ENCODE measurements at places on chromosomes 1 and 21. TPM values are rescaled to one million over a fixed set of nuclear protein-coding genes. Genes with fewer than 3 reads are reported as not detected.

The C1orf226 gene
- 2.7 TPM for total RNA-seq

DNA sequence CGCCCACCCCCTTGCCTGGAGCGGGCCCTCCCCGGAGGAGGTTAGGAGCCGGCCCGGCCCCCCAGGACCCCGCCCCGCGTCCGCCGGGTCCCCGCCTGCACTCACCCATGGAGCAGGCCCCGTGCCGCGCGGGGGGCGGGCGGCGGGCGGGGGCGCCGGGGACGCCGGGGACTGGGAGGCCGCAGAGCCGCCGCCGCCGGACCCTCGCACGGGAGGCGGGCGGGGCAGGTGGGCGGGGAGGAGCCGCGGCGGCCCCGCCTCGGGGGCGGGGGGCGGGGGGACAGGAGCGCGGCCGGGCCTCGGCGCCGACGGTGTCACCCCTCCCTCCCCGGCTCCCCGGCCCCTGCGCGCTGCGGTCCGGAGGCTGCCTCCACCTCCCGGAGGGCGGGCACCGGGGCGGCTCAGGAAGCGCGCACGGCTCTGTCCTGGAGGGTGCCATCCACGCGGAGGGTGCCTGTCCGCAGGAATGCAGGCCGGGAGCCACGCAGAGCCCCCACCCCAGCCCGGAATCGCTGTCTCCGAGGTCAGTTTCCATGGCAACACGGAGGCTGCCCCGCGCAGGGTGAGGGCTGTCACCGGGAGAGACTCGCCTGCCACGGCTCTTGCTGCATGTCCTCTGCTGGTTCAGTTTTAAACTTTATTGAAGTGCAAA lies 5.9 kb upstream of the PLEKHG5 start:
- H3K4me3 ChIP-seq = peak overlapping the region; percentile 83
- H3K27ac ChIP-seq = peak overlapping the region; percentile 62
- no peaks in the 10 kb centered on the region for H3K36me3 ChIP-seq
- no peak for DNase-seq
- peaks cover 26% of the 10 kb centered on the region for H3K4me1 ChIP-seq
- no peaks in the 10 kb centered on the region for H3K27me3 ChIP-seq

GRCh38 chr1:234745844-234746797 lies 136.1 kb upstream of the IRF2BP2 start:
- no peak overlapping the region for H3K4me3 ChIP-seq
- H3K36me3 ChIP-seq = no peaks in the 10 kb centered on the region
- H3K4me1 ChIP-seq = peaks cover 9% of the 10 kb centered on the region
- no peaks in the 10 kb centered on the region for H3K27me3 ChIP-seq
- no peak overlapping the region for H3K27ac ChIP-seq

GRCh38 chr1:235917267-235917811 lies 50.6 kb upstream of the LYST start:
- no peaks in the 10 kb centered on the region for H3K36me3 ChIP-seq
- H3K4me1 ChIP-seq = peaks cover 50% of the 10 kb centered on the region
- no peak overlapping the region for H3K4me3 ChIP-seq
- DNase-seq = peak; percentile 99
- no peaks in the 10 kb centered on the region for H3K27me3 ChIP-seq
- H3K27ac ChIP-seq = peak overlapping the region; percentile 96

The TRIM33 gene
- total RNA-seq = 35.8 TPM

The KLHDC9 gene
- 9.3 TPM for total RNA-seq

The PRPF38B gene
- total RNA-seq = 27.0 TPM

DNA sequence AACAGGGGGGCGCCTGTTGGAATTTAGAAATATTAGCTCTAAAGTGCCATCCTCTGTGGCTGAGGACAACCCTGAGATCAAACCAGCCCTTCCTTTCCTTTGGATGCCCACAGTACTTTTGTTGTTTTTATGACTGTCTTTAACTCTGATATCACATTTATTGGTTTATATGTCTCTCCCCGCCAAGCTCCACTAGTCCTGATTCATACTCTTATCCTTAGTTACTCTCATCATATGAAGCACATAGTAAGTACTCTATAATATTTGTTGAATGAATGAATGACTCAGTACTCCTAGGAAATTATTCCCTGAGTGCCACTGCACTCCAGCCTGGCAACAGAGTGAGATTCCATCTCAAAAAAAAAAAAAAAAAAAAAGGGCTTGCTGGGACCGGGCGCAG lies 22.6 kb upstream of the NRDC start:
- no peaks in the 10 kb centered on the region for H3K36me3 ChIP-seq
- no peaks in the 10 kb centered on the region for H3K4me1 ChIP-seq
- H3K4me3 ChIP-seq = no peak overlapping the region

- no peak overlapping the region for H3K27ac ChIP-seq
- no peak overlapping the region for H3K4me3 ChIP-seq
- no peaks in the 10 kb centered on the region for H3K36me3 ChIP-seq
- no peaks in the 10 kb centered on the region for H3K27me3 ChIP-seq
Observed at GRCh38 chr1:78919150-78919549, 87.4 kb downstream of the ADGRL4 start.

The SLC26A9 gene
- total RNA-seq = 0.74 TPM

The ZSCAN20 gene
- 4.4 TPM for total RNA-seq

- H3K27ac ChIP-seq = no peak overlapping the region
- H3K27me3 ChIP-seq = no peaks in the 10 kb centered on the region
- no peak overlapping the region for H3K4me3 ChIP-seq
- no peaks in the 10 kb centered on the region for H3K4me1 ChIP-seq
Observed at GRCh38 chr21:34055615-34056014, 17.8 kb upstream of the MRPS6 start.

DNA sequence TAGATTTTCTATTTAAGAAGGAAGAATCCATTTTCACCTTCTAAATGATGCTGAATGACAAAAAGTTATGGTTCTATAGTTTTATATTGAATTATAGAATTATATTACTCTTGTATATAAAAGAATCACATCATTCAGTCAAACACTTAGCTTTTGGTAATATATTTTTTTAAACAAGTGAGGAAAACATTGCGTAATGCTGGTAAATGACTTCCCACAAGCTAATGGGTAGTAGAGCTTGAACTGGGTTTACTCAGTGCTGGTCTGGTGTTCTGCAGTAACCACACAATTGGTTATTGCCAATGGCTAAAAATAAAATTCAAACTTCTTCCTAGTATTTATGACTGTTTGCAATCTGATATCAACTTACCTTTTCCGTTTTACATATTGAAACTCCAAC lies 10.6 kb upstream of the GIPC2 start:
- no peaks in the 10 kb centered on the region for H3K27me3 ChIP-seq
- H3K27ac ChIP-seq = no peak overlapping the region
- no peak overlapping the region for H3K4me3 ChIP-seq
- no peaks in the 10 kb centered on the region for H3K4me1 ChIP-seq
- no peaks in the 10 kb centered on the region for H3K36me3 ChIP-seq

The NUDT4B gene
- total RNA-seq = not detected

- no peak overlapping the region for H3K27ac ChIP-seq
- DNase-seq = no peak
- H3K27me3 ChIP-seq = no peaks in the 10 kb centered on the region
Observed at GRCh38 chr1:202085682-202086373, 36.9 kb upstream of the GPR37L1 start.

The CLDN17 gene
- 2.2 TPM for total RNA-seq

GRCh38 chr1:20717452-20718342 lies at the start of gene KIF17:
Gene KIF17, minus strand, starts transcription at chr1:20718007. Its CDS starts 301 bp downstream, at chr1:20717706.
- DNase-seq = no peak
- H3K36me3 ChIP-seq = no peaks in the 10 kb centered on the region
- H3K27me3 ChIP-seq = no peaks in the 10 kb centered on the region
- H3K27ac ChIP-seq = no peak within 1 kb of the TSS
- peak within 1 kb of the TSS; percentile 65 for H3K4me3 ChIP-seq
- H3K4me1 ChIP-seq = no peaks in the 10 kb centered on the region

DNA sequence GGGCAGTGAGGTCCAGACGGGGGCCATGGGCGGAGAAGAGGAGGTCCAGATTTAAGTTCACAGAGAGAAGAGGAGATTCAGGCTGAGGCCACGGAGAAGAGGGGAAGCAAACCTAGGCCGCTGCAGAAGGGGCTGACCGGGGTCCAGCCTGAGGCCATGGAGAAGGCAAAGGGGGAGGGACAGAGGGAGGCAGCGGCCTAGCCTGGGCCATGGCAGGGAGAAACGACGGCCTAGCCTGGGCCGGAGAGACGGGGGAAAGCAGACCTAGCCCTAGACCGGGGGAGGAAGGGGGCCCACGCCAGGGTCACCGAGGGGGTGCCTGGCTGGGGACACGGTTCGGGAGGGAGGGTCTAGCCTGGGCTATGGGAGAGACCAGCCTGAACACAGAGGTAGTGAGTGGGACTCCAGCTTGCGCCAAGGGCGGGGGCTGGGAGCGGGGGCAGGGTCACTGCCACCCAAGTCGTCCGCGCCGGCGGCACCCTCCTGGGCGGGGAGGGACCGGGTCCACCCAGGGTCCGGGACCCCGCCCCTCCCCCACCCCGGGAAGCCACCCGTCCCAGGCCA lies 459 bp downstream of the CAPZB start:
- no peaks in the 10 kb centered on the region for H3K27me3 ChIP-seq
- H3K36me3 ChIP-seq = no peaks in the 10 kb centered on the region
- H3K27ac ChIP-seq = peak overlapping the region; percentile 94

The GCSAML gene
- not detected for total RNA-seq

- no peak overlapping the region for H3K4me3 ChIP-seq
- DNase-seq = peak; percentile 28
- H3K27me3 ChIP-seq = no peaks in the 10 kb centered on the region
- H3K27ac ChIP-seq = no peak overlapping the region
- no peaks in the 10 kb centered on the region for H3K36me3 ChIP-seq
Observed at GRCh38 chr1:41578712-41579335, 94.3 kb upstream of the EDN2 start.

DNA sequence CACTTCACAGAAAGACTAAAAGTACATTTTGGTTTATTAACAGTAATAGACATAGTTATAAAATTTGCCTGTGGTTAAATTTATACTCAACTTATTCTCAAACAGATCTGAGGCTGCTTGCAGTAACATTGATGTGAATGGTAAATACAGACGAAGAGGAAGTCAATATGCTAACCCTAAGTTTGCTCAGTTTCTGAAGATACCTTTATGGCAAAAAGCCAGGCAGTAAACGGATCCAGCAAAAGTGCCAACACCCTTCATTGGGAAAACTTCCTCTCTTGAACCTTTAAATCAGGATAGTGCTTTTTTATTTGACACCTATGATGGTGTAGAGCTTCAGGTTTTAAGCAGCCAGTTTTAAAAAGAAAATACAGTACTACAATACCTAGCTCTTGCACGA lies 16.6 kb upstream of the CCDC181 start:
- H3K4me3 ChIP-seq = no peak overlapping the region
- no peaks in the 10 kb centered on the region for H3K4me1 ChIP-seq
- no peak overlapping the region for H3K27ac ChIP-seq
- DNase-seq = no peak

GRCh38 chr1:58288624-58289142 lies 257.8 kb downstream of the OMA1 start:
- no peak overlapping the region for H3K27ac ChIP-seq
- H3K4me3 ChIP-seq = no peak overlapping the region
- H3K36me3 ChIP-seq = no peaks in the 10 kb centered on the region
- DNase-seq = no peak

DNA sequence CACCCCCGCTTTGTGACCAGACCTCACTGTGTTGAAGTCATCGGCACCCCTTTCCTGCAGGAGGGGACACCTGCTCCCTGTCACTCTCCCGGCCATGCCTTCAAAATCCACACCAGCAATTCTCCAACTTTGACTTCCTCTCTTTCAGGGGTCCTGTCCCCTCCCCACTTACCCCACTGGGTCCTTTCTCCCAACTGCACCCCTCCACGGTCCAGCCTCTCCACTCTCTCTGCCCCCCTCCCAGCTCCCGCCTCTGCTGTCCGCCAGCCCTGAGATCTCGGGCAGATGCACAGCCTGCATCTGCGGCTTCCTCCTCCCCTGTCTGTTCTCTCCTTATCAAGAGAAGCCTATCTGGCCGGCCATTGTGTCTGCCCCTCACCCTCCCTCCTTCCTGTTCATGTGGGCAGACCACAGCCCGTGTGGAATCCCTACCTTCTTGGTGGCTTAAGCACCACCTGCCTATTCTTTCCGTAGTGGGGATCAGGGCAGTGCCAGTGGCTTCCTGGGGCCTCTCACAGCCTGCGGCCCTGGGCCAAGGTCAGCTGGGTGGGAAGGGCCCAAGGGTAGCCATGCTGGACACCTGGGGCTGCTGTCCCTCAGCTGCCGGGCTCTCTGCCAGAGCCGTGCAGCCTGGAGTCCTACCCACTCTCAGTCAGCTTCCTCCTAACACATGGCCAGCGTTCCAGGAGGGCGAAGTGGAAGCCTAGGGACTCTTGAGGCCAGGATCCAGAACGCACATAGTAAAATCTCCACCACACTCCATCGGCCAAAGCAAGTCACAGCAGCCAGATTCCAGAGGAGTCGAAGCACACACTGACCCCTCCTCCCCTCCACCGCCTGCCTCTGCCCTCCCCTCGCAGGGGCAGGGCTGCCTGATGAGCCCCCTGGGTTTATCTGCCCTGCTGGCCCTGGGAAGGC lies 5.1 kb upstream of the HES4 start:
- no peaks in the 10 kb centered on the region for H3K27me3 ChIP-seq
- H3K27ac ChIP-seq = peak overlapping the region; percentile 33
- H3K36me3 ChIP-seq = no peaks in the 10 kb centered on the region
- no peak overlapping the region for H3K4me3 ChIP-seq
- peaks cover 44% of the 10 kb centered on the region for H3K4me1 ChIP-seq

The TMEM240 gene
- total RNA-seq = 3.9 TPM

- no peaks in the 10 kb centered on the region for H3K36me3 ChIP-seq
- no peak for DNase-seq
- no peaks in the 10 kb centered on the region for H3K27me3 ChIP-seq
- no peaks in the 10 kb centered on the region for H3K4me1 ChIP-seq
Observed at GRCh38 chr1:248098529-248098928, 3.5 kb downstream of the OR2L13 start.

The OR2T29 gene
- not detected for total RNA-seq

GRCh38 chr1:183070923-183071618 lies 47.9 kb downstream of the LAMC1 start:
- H3K36me3 ChIP-seq = no peaks in the 10 kb centered on the region
- no peak for DNase-seq
- H3K4me3 ChIP-seq = no peak overlapping the region
- no peak overlapping the region for H3K27ac ChIP-seq

GRCh38 chr1:241834733-241835377 lies 13.1 kb upstream of the EXO1 start:
- no peak for DNase-seq
- H3K4me1 ChIP-seq = no peaks in the 10 kb centered on the region
- no peak overlapping the region for H3K4me3 ChIP-seq
- H3K27me3 ChIP-seq = no peaks in the 10 kb centered on the region
- no peak overlapping the region for H3K27ac ChIP-seq
- no peaks in the 10 kb centered on the region for H3K36me3 ChIP-seq

The SELL gene
- total RNA-seq = not detected

GRCh38 chr1:96815914-96816313 lies 94.3 kb downstream of the PTBP2 start:
- H3K4me1 ChIP-seq = no peaks in the 10 kb centered on the region
- peaks cover 17% of the 10 kb centered on the region for H3K36me3 ChIP-seq
- no peaks in the 10 kb centered on the region for H3K27me3 ChIP-seq

The MX1 gene
- total RNA-seq = 16.7 TPM

The SH2D1B gene
- total RNA-seq = not detected

The S100A7 gene
- 36.6 TPM for total RNA-seq

All from vagina (tissue), 2 donors.